Sigmoid colon (tissue), 7 donors: ENCODE measurements at places on chromosomes 2 and 18. TPM values are rescaled to one million over a fixed set of nuclear protein-coding genes. Genes with fewer than 3 reads are reported as not detected.

MITD1 gene
- total RNA-seq: 30.9 TPM

GRCh38 chr2:181312515-181312927 is 144.7 kb upstream of the ITGA4 start:
- H3K27ac ChIP-seq: no peak overlapping the region
- no peaks in the 10 kb centered on the region for H3K36me3 ChIP-seq
- no peak overlapping the region for H3K4me3 ChIP-seq
- no peaks in the 10 kb centered on the region for H3K27me3 ChIP-seq

DNA sequence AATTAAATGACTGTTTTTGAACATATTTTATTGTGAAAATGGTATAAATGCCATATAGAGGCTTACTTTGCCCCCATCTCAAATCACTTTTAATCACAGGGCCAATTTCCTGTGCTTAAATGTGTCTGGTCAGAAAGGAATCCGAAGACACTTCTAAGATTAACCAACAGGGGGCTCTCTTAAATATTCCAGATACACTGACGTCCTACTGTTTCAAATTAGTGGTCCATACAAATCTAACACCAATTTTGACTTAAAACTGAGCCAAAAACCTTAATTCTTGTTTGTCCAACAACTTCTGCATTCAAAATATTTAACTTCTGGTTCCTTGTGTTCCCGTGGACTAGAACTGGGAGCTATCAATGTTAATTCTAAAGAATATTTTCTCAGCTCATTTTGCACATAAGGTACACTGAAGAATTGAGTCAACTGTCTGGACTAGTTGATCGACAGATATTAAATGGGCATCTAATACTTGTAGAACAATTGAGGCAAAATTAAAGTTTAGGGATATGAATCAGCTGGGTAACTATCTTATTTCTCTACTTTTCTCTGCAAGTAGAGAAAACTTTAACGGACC is 557.5 kb downstream of the ARHGAP15 start:
- H3K4me3 ChIP-seq: no peak overlapping the region
- no peaks in the 10 kb centered on the region for H3K27me3 ChIP-seq
- H3K27ac ChIP-seq: no peak overlapping the region
- H3K36me3 ChIP-seq: no peaks in the 10 kb centered on the region

DNA sequence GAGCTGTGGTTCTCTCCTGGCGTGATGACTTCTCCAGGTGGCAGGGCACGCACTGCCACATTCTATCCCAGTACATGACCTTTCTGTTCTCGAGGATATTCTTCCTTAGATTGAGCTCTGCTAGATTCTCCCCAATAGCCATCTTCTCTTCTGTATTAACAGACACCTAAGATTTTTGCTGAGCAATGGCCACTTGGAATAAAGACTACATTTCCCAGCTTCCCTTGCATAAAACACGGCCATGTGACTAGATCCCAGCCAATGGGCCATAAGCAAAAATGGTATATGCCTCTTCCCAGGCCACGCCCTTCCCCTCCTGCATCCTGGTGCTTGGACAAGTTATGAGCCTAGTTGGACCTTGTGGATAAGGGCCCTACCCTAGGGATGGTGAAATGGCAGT is 82.1 kb downstream of the EIF2AK3 start:
- H3K27me3 ChIP-seq: peaks cover 21% of the 10 kb centered on the region
- H3K4me1 ChIP-seq: no peaks in the 10 kb centered on the region
- no peaks in the 10 kb centered on the region for H3K36me3 ChIP-seq
- DNase-seq: no peak
- H3K27ac ChIP-seq: no peak overlapping the region

- no peaks in the 10 kb centered on the region for H3K27me3 ChIP-seq
- no peak for DNase-seq
- no peak overlapping the region for H3K27ac ChIP-seq
- H3K4me1 ChIP-seq: no peaks in the 10 kb centered on the region
- H3K4me3 ChIP-seq: no peak overlapping the region
- no peaks in the 10 kb centered on the region for H3K36me3 ChIP-seq
Measured at GRCh38 chr2:40611196-40611595, 159.3 kb upstream of the SLC8A1 start.

DNA sequence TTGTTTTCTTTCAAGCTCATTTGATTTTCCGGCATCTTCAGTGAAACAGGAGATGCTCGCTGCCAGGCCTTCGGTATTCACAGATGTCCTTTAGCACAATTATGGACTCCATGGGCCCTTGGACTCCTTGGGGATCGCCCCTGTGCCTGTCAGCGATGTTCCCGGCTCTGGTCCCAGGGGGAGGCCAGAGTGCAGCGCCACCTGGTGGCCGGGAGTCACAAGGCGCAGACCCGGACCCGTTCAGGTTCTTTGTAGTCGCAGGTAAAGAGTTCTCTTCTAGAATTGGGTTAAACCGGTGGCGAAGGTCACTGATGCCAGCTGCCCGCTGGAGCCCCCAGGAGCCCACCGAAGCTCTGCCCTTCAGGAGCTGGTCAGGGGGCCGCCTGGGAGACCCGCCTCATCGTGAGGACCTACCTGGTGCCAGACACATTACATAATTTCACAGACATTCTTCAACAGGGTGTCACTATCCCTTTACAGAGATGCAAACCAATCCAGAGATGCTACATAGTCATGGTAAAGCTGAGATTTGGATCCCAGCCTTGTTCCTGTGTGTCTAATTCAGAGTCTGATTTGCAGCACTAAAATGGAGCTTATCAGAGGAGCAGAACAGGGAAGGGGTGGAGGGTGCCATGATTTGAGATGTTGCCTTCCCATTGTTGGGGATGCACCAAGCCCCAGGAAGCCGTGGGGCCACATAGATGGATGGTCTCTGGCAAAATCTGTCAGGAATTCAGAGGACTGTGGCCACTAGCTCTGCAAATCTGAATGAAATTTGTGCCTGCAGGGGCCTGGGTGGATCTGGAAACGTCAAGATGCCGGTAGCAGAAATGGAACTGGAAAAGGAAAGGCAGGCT is 6.0 kb upstream of the INPP5D start:
- no peak overlapping the region for H3K27ac ChIP-seq
- DNase-seq: peak; percentile 68
- H3K27me3 ChIP-seq: peaks cover 6% of the 10 kb centered on the region
- H3K36me3 ChIP-seq: no peaks in the 10 kb centered on the region

GRCh38 chr18:31825772-31826171 is 65.1 kb upstream of the SLC25A52 start:
- H3K4me1 ChIP-seq: no peaks in the 10 kb centered on the region
- H3K27ac ChIP-seq: no peak overlapping the region
- no peaks in the 10 kb centered on the region for H3K27me3 ChIP-seq
- no peak overlapping the region for H3K4me3 ChIP-seq
- no peak for DNase-seq

GRCh38 chr2:74513605-74514367 is 464 bp upstream of the TLX2 start:
- no peaks in the 10 kb centered on the region for H3K36me3 ChIP-seq
- DNase-seq: peak; percentile 60
- peaks cover 31% of the 10 kb centered on the region for H3K4me1 ChIP-seq
- no peak overlapping the region for H3K4me3 ChIP-seq
- H3K27me3 ChIP-seq: peaks cover 90% of the 10 kb centered on the region

GRCh38 chr18:6650747-6651146 is 78.8 kb upstream of the ARHGAP28 start:
- H3K27ac ChIP-seq: no peak overlapping the region
- no peaks in the 10 kb centered on the region for H3K4me1 ChIP-seq
- no peak overlapping the region for H3K4me3 ChIP-seq
- H3K27me3 ChIP-seq: no peaks in the 10 kb centered on the region
- DNase-seq: no peak

- DNase-seq: no peak
- H3K4me3 ChIP-seq: no peak overlapping the region
- H3K36me3 ChIP-seq: no peaks in the 10 kb centered on the region
- H3K27me3 ChIP-seq: no peaks in the 10 kb centered on the region
Measured at GRCh38 chr2:31081492-31081891, 56.7 kb downstream of the GALNT14 start.

RAB6D gene
- not detected for total RNA-seq

DNA sequence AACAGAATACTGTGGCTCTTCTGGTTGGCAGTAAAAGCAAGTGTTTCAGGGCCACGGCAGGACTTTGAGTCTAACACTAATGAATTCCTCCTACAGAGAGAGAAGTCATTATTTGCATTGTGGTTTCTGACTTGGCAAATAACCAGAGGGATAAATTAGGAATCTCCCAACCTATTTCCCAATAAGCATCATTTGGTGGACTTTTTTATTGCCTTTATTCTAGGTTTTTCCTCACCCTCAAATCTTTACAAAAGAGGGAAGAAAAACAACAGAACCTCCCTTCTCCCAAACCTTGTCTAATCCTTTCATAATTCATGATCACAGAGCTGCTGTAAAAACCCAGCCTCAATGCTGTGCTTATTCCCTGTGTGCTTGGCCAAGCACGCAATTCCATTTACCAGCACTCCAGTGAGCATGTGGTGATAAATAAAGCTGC is 179.7 kb downstream of the AGPS start:
- H3K36me3 ChIP-seq: no peaks in the 10 kb centered on the region
- no peak for DNase-seq
- H3K4me3 ChIP-seq: no peak overlapping the region
- no peak overlapping the region for H3K27ac ChIP-seq
- peaks cover 23% of the 10 kb centered on the region for H3K4me1 ChIP-seq
